ENCODE measurements at places on chromosomes 13 and 19.
A peak's percentile ranks its signal among the peaks of the same experiment; 100 is the strongest.

GRCh38 chr13:32984857-32985626 lies 31.2 kb upstream of the KL start:
- DNase-seq, result no peak

- DNase-seq, result no peak
Measured at GRCh38 chr13:103671547-103671946, 605.3 kb upstream of the SLC10A2 start.

DNA sequence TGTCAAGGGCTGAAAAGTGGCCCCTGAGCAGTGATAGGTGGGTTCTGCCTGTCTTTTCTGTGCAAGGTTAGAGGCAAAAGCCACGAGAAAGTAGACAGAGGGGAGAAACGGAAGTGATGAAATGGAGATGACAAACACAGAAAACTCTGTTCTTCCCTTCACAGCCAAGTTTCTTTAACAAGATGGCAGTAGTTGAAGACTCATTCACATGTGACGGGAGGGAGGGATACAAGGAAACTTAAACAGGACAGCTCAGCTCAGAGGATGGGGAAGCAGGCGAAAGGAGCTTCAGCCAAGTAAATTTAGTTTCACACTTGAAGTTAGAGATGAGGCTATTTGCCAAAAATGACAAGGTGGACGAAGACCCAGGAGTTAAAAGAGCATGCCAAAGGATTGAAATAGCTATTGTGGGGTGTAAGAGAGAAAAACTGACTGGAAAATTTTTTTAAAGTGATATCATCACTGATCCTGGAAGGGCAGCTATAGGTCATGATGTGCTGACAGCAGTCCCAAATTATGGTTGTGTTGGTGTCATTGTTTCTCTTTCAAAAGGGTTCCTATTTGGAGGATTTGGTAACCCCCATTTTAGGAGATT lies 347.9 kb downstream of the EFNB2 start:
- DNase-seq, result peak; percentile 44

DNA sequence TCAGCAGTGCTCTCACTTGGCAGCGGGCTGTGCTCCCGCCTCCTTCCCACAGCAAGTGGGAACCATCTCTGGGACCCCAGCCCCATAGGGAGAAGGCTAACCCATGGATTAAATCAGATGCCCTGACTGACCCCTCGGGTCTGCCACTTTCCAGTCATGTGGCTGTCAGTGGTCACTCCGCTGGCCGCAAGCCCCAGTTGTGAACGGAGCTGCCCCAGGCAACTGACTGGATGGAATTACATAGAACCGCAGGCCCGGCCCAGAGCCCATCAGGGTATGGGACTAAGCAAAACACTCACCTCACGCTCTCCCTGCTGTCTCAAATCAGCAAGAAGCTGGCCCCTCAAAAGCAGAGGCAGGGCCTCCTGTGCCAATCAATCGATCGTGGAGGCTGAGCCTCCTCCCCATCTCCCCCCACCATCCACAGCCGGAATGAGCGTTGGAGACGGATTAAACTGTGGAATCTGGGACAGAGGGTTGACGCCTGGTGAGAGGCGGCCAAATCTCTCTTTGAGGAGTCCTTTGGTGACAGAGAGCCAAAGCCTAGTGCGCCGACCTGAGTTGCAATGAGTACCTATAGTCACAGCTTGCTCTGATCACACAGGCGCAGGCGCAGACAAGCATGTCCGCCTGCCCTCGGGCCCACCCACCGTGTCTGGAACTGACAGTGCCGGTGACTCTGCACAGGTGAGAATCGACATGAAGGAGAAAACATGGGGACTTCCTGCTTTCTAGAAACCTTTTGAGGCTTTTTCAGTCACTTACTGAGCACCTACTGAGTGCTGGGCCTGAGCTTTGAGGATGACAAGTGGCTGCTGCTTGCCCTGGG lies 38.7 kb downstream of the PBX4 start:
- DNase-seq, result no peak

Measured in fibroblast of skin of scalp (primary cell).